Stimulated activated CD8-positive, alpha-beta memory T cell treated with anti-CD3 and anti-CD28 coated beads, Interleukin-2, amount 100 ng/mL, for 1 hour (primary cell): ENCODE measurements at places on chromosomes 4 and X.

- DNase-seq = no peak
These were observed 75.4 kb downstream of the ENOX2 start for GRCh38 chrX:130827648-130828047.

GRCh38 chr4:7811536-7812191, 128.0 kb downstream of the AFAP1 start:
- no peak for DNase-seq

DNA sequence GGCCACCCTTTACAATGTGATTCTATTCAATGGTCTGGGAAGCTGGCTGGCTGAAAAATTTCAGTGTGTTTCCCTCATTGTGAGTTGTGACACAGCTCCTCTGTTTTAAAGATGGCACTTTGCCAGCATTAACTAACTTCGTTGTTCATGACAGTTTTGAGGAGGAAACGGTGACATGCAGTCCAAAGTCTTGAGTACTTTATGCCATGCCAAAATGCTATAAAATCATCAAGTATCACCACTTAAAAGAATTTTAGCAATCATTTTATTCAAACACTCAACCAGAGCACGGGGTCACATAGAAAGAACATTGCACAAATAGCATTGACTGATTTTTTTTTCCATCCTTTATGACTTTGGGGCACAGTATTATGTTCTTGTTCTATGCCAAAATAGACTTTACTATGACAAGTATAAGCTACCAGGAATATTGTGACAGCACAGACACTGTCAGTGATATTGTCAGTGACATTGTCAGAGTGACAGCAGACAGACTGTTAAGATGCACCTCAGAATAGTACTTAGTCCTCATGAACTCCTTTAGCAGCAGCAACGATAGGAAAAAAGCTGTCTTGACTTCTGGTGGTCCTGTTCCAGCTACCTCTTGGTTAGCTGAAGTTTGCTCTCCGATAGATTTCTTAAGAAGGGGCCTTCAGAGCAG, 46.7 kb downstream of the CXCL13 start:
- DNase-seq = no peak

GRCh38 chr4:131584587-131584986, 1564.5 kb upstream of the PCDH10 start:
- DNase-seq = no peak

GRCh38 chr4:88949605-88950004, 107.4 kb downstream of the FAM13A start:
- DNase-seq = no peak

GRCh38 chr4:182203872-182204411, 39.3 kb upstream of the TENM3 start:
- no peak for DNase-seq

- DNase-seq = no peak
These were observed 333.9 kb upstream of the FSTL5 start for GRCh38 chr4:162497564-162498167.

DNA sequence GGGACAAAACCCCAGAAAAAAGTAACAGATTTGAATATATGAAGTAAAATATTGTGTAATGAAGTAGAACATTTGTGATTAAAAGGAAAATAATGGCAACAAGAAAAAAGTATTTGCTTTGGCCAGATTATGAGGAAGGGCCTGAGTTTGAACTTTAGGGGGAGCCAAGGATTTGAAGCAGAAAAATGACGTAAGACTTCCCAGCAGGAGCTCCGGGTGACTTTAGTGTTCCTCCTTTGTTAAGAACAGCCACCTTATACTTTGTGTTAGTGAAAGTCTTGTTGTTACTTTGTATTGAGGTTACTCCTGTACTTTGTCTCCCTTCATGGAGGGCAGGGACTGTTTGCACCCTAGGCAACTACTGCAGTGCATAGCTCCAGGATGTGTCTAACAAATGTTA, 41.1 kb downstream of the DCUN1D4 start:
- DNase-seq = no peak

DNA sequence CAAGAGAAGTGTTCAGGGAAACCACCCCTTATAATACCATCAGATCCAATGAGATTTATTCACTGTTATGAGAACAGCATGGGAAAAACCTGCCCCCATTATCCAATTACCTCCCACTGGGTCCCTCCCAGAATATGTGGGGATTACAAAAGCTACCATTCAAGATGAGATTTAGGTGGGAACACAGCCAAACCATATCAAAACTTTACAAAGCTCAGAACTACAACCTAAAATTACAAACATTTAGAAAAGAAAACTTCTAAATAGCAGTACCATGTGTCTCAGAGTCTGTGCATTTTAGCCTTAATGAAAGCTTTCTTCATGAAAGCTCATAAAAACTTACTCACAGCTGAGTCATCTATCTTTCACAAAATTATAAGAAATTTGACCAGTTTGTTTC, 1442.8 kb upstream of the PCDH7 start:
- DNase-seq = no peak

- no peak for DNase-seq
These were observed 34.6 kb downstream of the NBDY start for GRCh38 chrX:56763556-56764152.

DNA sequence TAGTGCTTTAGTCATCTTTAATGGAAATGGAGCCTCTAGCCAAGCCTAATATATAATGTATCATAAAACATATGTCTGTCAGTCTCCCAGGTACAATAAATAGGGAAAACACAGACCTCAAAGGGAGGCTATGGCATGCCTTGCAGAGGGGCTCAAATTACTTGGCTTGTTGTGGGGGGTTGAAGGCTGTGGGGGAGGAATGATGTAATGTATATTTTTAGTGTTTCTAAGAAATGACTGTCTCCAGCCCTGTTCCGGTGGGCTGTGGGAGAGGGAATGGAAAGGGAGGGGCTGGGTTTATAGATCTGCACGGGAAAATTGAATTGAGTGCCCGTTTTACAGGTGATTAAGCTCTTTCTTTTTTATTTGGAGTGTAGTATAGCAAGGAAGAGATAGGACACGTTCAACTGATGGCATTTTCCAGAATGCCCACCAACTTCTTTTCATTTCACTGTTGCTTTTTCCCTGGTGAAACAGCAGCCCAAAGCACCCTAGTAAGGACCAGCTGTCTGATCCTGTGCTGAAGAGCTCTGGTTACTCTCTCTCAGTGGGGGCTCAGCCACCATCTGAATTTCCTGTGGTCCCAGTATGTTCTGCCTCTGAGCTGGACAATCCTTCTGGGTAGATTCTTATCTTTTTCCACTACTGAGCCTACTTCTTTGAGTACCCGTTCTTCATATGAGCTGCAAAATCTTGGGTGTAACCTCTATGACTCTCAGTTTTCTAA, 220.7 kb upstream of the CASK start:
- DNase-seq = no peak

- no peak for DNase-seq
These were observed 85.8 kb downstream of the DCTD start for GRCh38 chr4:182831376-182831775.

GRCh38 chr4:120005076-120005475, 61.6 kb downstream of the MAD2L1 start:
- DNase-seq = no peak

DNA sequence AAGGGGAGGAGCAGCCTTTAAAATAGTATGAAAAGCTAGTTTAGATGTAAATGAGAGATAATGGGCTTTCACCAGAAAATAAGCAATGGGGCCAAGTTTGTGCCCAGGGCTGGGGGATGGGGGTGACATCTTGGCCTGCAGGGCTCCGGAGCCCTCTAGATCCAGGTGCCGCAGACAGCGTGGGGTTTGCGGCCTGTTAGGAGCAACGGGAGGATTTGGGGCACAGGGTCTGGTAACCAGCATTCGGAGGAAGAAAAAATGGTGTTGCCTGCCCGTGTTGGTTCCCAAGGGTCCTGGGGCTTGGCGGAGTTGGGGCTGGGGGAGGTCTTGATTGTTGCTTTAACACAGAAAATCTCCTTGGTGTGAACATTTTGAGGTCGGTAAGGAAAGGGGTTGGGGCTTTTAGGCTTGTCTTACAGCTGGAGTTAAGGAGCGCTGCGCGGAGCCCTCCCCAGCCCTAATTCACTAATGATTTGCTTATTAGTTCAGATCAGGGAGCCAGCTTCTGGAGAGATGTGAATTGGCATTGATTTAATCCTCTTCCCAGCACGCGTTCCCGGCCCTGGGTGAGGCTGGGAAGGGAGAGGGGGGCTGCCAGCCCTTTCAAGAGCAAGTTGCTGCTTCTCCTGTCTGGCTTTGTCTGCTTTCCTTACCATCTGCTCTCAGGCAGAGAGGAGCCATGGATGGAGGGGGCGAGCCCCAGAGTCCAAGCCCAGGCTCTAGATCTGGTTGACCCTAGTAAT, 443.4 kb downstream of the BCOR start:
- no peak for DNase-seq

DNA sequence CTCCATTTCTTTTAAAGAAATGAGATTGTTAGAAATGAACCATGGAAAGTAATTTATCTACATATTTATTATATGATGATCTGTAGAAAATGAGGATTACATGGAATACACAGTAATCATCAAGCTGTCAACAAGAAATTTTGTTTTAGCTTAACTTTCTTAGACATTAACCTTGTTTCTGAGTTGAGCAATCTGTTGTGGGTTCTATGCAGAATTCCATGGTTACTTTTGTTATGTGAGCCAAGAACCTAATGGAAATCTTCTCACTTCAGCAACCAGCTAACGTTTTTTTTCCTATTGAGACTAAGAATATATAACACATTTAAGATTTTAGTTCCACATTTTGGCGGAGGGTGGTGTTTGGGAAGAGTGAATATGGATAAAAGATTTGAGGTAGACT, 136.1 kb upstream of the SLC4A4 start:
- no peak for DNase-seq

- no peak for DNase-seq
These were observed 239.3 kb downstream of the SLC39A8 start for GRCh38 chr4:102105983-102106382.

GRCh38 chr4:122278976-122279375, 99.8 kb upstream of the ADAD1 start:
- no peak for DNase-seq

DNA sequence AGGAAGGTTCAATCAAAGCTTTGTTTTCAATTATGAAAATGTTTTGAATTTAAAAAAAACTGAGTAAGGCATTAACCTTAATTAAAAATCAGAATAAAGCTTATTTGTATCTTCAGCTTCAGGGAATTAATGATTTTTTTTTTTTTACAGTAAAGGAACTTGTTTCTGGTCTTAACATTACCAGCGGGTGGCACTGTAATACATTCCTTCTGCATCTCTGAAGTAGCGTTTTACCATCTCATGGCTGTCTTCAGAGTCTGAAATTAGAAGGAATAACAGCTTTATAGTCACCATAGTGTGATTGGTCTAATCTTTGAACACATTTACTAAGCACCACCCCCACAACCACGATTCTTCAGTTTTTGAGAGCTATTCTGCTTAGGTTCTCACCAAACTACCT, 102.6 kb downstream of the IL1RAPL2 start:
- DNase-seq = no peak

- DNase-seq = no peak
These were observed 37.2 kb downstream of the PCDH7 start for GRCh38 chr4:30757357-30757756.
